ENCODE measurements at places on chromosomes 1 and 21.

DNA sequence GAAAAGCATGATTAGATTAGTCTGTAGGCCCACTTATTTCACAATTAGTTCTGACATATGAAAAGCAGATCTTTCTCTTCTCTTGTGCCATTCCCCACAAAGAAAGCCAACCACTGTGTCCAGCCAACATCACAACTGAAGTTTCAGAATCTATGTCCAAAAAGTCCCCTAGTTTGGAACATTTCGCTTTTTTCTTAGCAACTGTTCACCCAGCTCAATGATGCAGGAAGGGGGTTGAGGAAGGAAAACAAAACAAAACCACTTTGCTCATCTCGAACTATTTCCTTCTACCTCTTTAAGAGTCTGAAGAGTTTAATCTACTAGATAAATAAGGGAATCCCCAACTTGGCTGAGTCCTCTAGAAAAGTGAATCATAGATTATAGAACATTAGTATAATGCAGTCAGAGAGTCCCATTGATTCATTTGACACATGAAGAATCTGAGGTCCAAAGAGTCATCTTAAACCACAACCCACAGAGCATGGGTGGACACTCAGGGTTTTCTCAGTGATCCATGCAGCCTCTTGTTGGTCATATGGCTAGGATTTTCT lies 159.3 kb upstream of the SGIP1 start:
- DNase-seq: no peak

DNA sequence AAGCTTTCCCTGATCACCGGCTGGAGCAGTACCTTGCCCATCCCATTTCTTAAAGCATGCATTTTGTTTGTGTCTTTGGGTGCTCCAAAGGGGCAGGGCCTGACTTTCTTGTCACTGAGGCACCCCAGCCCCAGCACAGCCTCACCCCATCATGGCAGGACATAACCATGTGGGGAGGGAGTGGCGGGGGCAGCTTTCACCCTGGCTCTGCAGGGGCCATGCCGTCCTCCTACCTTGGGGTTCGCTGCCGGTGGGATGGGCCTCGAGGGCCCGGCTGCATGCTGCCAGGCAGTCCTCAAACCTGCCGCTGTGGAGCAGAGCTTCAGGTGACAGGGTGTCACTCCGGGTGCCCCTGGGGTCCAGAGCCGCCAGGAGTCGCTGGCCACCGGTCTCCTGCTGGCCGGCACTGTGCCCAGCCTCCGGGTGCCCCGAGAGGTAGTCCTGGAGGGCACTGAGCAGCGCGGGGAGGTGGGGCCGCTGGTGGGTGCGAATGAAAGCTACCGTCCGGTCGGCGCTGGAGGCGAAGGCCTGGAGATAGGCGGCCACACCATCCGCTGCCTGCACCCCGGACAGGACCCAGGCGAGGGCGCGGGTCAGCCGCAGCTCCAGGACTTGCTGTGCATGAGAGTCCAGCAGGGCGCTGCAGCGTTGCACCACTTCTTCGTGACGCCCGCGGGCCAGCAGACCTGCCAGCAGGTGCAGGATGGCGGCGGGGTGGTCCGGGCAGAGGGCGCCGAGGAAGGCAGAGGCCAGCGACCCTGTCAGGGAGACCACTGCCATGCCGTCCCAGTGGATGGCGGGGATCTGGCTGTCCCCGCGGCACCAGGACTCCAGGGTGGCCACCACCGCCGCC lies 1.5 kb downstream of the TTC34 start:
- DNase-seq: no peak

GRCh38 chr1:158398818-158399514 lies at the start of gene OR10T2:
Gene OR10T2 (minus strand): TSS chr1:158399466. CDS start chr1:158399466, 0 bp downstream.
- DNase-seq: no peak

DNA sequence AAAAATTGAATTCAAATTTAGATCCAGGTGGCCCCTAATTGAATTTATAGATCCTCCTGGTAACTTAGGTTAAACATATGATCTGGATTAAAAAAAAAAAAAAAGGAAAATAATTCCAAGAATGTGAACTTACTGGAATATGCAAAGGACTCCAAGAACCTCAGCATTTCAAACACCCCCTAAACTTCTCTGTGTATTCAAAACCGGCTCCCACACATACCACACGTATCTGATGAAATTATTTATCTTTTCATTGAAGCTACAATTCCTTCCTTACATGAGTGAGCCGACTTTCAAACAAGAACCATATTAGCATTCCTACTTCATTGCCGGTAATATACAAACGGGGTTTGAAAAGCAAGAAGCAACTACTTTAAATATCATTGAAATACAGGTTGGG lies 61.4 kb upstream of the FMN2 start:
- no peak for DNase-seq

DNA sequence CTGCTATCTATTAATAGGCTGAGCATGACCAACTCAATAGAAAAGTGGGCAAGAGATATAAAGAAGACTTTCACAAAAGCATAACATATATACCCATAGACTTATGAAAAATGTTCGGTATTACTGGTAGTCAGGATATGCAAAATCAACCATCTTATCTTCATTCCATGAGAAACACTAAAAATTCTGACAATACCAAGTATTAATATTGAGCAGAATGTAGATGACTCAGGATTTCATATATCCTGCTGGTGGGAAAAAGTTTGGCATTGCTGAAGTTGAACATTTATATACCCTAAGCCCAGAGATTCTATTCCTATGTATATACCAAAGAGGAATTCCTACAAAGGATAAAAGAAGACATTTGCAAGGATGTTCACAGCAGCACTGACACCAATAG lies 138.3 kb downstream of the CLEC20A start:
- no peak for DNase-seq

- no peak for DNase-seq
Observed at GRCh38 chr1:9595156-9595967, 6.7 kb downstream of the TMEM201 start.

DNA sequence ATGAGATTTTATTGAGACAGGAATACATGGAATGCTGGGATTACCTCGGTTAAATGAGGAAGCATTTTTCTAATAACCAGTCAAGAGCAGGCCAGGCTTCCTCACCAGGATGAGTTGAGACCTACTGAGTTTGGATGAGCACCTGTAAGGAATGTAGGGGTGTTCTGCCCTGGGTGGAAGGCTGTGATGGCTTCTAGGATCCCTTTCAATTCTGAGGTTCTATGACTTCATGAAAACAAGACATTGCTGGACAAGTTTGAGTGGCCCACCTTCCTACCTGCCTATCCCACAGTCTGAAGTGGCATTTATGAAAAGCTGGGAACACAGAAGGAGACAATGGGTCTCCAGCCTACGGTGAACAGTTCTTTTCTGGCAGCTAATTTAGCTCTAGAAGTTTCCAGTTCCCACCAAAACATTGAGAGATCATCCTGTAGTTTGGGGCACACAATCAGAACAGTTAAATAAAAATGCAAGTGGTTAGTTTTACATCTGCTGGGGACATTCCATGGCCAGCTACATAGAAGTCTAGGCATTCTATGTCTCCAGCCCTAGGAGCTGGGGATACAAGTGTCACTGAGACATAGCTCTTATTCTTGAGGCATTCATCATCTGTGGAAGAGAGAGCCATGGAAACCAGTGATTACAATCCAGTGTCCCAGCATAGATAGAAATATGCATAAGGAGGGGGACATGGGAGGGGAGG lies 51.3 kb upstream of the TSPAN2 start:
- no peak for DNase-seq

DNA sequence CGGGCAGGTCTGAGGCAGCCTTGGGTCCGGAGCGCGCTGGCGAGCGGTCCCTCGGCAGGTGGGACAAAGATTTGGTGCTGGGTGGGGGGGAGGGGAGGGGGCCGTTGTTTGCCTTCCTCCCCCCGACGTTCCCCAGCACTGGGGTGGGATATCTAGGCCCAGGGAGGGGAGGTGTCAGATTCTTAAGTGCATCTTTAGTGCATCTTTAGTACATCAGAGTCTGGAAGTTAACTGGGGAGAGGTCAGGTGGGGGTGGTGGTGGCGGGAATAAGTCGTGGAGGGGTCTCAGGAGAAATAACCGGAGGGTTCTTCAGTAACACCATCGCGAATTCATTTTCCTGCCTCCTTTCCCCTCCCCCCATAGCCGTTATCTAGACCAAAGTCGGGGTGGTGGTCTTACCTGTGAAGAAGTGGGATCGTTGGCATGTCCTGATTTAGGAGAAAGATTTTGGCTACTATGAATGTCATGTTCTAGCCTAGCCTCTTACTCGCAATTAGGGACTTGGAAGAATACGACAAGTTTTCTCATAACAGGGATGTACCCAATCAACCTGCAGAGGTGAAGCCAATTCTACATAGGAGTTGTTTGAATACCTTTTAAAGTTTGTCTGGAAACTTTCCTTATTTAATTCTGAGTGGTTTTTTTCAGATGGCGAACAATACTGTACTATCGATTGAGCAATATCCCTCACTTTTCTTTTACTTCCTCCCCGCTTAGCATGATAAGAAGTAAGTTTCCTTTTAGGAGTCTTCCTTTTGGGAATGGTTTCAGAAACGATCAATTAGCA lies 886 bp downstream of the ZMYM4 start:
- DNase-seq: no peak

DNA sequence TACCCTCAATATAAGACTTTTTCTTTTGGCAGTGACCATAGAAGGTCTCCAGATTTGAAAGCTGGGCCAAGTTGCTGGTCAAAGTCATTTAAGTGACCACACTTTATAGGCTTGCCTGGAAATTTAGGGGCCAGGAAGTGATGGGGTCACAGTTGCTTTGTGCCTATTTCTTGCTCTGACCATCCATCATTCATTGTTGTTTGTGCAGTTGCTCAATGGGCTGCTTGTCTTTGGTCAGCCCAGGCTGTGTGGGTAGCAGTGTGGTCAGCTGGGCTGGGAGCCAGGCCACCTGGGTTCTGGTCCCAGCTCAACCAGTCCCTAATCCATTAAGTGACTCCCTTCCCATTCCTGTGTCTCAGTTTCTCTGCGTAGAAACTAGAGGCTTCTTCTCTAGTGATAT lies 2.1 kb upstream of the OTUD7B start:
- DNase-seq: no peak

- DNase-seq: no peak
Observed at GRCh38 chr1:17306407-17306806, 1.6 kb upstream of the PADI4 start.

DNA sequence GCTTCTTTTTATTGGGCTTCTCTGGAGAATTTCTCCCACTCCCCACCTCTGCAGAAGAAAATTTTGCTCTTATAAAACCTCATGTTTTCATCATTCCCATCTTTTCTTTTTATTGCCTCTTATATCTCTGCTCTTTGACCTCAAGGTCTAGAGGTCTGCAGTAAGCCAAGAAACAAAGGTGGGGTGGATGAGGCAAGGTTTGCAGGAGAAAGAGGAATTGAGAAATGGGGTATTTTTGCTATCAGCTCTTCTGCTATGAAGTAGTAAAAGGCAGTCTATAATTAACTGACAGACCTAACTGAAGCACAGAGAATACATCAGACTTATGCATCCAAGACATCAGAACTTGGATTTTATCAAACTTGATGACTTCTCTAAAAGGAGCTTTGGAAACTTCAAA lies 22.9 kb downstream of the SYT11 start:
- no peak for DNase-seq

DNA sequence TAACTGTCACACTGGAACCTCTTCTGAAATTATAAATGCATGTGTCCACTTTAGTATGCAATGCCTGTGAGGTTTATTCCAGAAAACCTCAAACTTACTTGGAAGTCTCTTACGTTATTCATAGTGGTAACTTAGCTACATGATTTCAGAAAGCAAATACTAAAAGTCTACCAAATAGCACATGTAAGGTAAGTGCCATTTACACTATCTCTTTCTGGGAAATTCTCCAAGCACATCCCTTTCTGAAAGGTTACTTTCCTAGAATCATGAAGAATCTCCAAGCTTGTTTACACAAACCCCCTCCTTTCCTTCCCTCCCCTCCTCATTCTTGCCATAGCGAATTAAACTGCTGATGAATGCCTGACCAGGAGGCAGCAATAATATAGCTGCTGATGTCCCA lies 42.5 kb downstream of the RAB3GAP2 start:
- no peak for DNase-seq

DNA sequence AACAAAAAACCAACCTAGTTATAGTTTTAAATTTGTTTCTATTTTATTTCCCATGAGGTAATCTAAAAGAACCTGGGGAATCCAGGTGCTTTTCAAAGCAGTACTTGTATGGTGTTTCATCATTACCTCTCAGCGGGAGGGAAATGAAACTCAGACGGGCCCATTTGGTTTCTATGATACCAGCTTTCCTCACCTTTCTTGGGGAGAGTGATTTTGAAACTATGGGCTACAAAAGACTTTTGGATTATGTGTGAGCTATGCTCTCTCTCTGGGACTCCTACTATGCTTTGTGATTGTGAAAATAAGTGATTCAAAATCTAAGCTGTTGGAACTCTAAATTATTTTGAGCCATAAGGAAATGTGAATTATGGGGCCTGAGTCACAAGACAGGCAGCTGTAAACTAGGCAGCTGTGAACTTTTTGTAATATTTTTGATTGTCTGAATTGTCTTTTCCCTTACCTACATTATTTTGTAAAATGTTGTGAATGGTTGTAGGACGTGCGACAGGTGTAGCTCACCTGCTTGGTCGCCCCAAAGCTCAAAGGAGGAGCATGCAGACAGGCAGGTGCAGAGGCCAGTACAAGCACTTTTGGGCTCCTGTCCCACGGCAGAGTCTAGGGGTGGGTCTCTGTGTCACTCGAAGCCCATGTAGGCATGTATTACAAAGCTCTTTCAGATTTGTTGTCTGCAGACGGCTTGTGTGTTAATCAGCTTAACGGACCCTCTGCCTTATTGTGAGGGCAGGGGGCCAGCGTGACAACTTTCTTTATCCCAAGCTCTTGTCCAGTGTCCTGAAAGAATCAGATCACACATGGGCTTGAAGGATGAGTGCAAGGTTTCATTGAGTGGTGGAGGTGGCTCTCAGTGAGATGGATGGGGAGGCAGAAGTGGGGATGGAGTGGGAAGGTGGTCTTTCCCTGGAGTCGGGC lies 64.8 kb upstream of the BACH1 start:
- no peak for DNase-seq

DNA sequence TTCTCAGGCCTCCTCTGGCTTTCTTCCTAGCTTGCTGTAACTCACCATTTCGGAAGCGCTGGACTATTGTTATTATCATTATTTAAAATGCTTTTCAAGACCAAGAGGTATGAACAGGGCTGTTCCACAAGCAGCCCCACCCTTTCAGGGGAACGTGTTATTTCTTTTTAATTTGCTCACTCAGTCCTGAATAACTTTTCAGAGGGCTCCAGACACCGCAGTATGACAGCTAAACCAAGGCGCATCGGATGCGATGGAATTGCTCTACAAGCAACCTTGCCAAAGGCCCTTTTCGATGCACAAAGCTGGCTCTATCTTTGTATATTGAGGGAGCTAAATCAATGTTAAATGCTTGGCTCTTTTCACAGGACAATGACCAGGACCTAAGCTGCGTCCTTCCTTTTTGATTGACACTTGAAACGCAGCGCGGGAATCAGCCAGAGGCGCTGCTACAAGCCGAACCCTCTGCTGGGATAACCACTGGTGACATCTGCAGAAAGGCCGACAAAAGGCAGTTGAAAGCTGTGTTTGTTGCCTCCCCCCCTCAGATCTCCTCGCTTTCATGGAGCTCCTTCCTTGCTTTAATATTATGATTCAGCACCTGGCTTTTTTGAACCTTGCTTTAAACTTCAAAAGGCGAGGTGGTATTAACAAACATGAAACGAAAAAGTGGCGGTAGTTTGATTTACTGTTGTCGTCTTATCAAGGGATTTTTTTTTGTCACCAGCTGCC lies 204.7 kb upstream of the PROX1 start:
- DNase-seq: no peak

GRCh38 chr1:53074313-53075154 lies 12.5 kb downstream of the PODN start:
- DNase-seq: no peak

GRCh38 chr1:223765036-223765718 lies 52.8 kb downstream of the CAPN2 start:
- DNase-seq: no peak

All from NCI-H2081 (cell line).